ENCODE measurements at places on chromosomes 7 and 10.

GRCh38 chr10:117137911-117138642 lies at the start of gene VAX1:
Gene VAX1, minus strand, starts transcription at chr10:117138270. Its CDS starts 214 bp downstream, at chr10:117138056.
- no peak for DNase-seq

- DNase-seq = no peak
These were observed 218.8 kb downstream of the PHF14 start for GRCh38 chr7:11192506-11192905.

GRCh38 chr7:143225047-143225446 lies 3.2 kb downstream of the TAS2R40 start:
- no peak for DNase-seq

DNA sequence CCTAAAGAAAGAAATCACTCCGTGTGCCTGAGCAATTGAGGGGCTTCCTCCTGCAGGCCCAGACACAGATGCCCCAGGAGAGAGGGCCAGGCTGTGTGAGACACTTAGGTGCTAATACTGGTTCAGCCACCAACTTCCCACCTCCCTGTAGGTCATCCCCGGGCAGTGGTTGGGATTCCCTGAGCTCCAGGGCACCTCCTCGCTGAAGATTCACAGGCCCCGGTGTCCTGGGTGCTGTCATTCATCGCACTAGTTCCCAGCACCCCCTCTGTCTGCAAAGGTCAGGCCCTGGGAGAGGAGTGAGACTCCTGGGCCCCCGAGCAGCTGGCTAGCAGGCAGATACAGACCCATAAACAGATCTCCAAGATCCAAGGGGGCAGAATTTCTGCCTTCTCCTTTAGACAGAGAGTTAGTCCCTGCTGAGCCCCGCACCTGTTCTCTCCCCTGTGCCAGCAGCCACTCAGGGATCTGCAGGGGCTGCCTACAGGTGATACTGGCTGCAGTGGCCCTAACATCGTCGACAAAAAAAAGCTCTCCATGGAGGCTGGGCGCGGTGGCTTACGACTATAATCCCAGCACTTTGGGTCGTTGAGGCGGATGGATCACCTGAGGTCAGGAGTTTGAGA lies 38.2 kb upstream of the GTF2I start:
- no peak for DNase-seq

GRCh38 chr10:103850572-103850895 lies 4.8 kb downstream of the SH3PXD2A start:
- DNase-seq = no peak

DNA sequence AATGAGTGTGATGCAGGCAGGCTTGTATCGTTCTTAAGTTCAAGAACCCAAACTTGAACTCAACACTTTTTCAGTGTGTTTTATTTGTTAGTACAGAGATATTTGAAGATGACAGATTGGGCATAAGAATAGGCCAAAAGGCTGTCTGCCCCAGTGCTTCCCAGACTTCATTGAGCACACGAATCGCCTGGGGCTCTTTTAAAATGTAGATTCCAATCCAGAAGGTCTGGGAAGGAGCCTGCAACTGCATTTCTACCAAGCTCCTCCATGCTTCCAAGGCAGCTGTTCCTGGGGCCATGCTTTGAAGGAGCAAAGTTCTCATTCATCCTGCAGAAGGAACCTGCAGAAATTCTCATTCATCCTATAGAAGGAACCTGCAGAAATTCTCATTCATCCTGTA lies 114.5 kb upstream of the INSYN2A start:
- no peak for DNase-seq

- DNase-seq = peak; percentile 65
These were observed 171.1 kb downstream of the GRM3 start for GRCh38 chr7:86814661-86815379.

DNA sequence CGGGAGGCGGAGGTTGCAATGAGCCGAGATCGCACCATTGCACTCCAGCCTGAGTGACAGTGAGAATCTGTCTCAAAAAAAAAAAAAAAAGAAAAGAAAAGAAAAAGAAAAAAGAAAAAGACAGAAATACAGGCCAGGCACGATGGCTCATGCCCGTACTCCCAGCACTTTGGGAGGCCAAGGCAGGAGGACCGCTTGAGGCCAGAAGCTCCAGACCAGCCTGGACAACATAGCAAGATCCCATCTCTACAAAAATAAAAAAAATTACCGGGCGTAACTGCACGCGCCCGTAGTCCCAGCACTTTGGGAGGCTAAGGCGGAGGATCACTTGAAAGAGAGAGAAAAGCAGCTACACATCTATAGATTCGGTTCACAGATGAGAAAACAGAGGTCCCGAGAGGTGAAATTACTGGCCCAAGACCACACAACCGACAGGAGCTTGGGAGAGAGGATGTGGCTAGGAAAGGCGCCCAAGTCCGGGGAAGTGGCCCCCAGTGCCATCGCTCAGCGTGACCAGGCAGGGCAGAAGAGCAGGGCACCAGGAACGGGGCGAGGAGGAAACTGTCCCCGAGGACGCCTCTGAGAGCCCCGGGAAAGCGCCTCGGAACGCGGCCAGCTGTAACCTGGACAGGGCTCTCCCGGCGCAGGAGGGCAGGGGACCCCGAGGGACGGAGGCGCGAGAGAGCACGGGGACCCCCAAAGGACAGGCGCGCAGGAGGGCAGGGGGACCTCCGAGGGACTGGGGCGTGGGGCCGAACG lies 612 bp downstream of the SNX8 start:
- peak; percentile 15 for DNase-seq

GRCh38 chr10:72043016-72043834 lies 45.1 kb downstream of the SPOCK2 start:
- no peak for DNase-seq

- DNase-seq = no peak
These were observed 137.3 kb downstream of the VTI1A start for GRCh38 chr10:112584276-112584675.

- no peak for DNase-seq
These were observed 20.7 kb upstream of the TECTB start for GRCh38 chr10:112262546-112262945.

- DNase-seq = no peak
These were observed 27.2 kb downstream of the EBF3 start for GRCh38 chr10:129936923-129937300.

DNA sequence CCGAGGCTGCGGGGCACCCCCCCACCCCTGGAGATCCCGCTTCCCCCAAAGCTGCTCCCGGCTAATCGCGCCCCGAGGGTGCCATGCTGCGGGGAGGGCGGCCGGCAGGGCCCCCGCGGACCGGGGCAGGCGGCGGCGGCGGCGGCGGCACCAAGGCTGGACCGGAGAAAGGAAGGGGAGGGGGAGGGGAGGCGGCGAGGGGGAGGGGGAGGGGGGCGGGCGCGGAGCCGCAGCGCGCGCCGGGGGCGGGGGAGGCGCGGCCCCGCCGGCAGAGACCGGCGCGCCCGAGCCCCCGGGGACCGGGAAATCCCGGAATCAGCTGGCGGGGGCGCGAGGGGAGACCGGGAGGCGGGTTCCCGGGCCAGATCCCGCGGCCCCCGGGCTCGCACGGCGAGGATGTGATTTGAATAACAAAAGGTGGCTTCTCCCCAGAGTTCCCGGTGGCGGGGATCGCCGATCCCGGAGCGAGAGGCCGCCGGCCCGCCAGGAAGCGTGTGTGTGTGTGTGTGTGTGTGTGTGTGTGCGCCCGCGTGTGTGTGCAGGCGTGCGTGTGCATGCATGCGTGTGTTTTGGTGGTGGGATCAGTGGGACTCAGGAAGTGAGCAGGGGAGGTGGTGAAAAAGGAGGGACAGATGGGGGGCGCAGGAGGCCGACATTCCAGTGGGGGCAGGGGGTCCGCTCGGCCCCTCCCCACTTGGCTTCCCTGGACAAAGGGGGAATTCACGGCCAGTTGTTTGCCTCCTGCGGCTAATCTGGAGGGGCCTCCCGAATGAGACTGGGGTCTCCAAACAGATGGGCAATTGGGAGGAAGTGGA lies 99.5 kb downstream of the HIP1 start:
- DNase-seq = peak; percentile 45

DNA sequence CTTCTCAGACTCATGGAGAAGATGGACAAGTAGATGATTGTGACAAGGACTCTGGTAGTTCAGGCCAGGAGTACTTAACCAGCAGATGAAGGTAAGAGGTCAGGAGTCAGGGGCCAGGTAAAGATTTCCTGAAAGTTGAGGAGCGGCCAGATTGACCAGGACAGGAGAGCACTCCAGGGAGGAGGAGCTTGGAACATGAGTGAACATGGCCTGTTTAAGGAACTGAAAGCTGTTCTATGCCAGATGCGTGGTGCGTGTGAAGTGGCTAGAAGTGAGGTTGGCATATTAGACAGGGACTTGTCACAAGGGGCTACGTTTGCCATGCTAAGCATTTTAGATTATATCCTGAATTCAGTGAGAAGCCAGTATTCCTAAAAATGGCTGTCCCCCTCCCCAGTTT lies 157.2 kb downstream of the WNT2 start:
- DNase-seq = no peak

GRCh38 chr7:1638215-1638661 lies 31.8 kb upstream of the ELFN1 start:
- no peak for DNase-seq

DNA sequence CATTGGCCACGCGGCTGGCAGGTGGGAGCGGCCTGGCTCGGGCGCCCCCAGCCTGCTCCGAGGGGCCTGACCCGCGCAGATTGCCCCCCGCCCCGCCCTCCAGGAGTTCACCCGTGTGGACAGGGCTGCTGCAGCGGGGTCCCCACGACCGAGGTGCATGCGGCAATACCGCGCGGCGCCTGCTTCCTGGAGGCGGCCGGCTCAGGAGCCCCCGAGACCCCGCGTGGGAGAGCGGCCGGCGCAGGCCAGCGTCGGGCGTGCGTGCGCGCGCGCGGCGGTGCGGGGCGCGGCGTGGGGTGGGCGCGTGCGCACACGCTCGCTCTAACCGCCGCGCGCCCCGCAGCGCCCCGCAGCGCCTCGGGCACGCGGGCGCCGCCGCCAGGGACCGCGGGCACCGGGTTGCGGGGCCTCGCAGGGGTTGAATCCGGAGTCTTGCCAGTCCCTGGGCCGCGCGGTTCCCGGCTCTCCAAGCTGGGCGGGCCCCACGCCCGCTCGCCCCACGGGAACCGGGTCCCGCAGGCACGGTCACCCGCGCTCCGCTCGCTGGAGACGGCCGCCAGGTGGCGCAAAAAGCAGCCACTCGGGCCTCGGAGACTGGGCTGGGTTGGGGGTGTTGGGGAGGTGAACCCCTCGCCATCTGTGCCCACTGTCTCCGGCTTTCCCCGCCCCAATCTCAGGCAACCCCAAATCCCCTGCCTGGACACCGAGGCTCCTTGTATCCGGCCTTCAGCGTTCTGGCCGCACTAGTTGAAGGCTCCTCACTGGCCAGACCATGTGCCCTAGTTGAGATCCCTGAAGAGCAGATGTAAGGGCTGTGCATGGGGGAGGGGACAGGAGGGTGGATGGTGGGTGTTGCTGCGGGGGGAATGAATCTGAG lies 1.3 kb upstream of the ACHE start:
- DNase-seq = peak; percentile 57

DNA sequence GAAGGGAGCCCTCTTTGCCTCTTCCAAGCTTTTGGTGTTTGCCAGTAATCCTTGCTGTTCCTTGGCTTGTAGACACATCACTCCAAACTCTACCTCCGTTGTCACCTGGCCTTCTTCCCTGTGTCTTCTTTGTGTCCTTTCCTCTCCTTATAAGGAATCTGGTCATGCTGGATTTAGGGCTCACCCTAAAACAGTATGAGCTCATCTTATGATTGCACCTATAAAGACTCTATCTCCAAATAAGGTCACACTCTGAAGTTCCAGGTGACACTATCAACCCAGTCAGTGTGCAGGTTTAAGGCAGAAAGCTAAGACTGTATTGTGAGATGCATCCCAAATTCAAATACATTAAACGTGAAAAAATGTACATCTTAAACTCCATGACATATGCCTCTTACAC lies 49.0 kb upstream of the ZRANB1 start:
- no peak for DNase-seq

- no peak for DNase-seq
These were observed 25.0 kb downstream of the GPER1 start for GRCh38 chr7:1112625-1113547.

GRCh38 chr10:22753786-22754185 lies 39.4 kb upstream of the PIP4K2A start:
- DNase-seq = no peak

GRCh38 chr10:71899665-71900412 lies 48.8 kb upstream of the PSAP start:
- DNase-seq = no peak

DNA sequence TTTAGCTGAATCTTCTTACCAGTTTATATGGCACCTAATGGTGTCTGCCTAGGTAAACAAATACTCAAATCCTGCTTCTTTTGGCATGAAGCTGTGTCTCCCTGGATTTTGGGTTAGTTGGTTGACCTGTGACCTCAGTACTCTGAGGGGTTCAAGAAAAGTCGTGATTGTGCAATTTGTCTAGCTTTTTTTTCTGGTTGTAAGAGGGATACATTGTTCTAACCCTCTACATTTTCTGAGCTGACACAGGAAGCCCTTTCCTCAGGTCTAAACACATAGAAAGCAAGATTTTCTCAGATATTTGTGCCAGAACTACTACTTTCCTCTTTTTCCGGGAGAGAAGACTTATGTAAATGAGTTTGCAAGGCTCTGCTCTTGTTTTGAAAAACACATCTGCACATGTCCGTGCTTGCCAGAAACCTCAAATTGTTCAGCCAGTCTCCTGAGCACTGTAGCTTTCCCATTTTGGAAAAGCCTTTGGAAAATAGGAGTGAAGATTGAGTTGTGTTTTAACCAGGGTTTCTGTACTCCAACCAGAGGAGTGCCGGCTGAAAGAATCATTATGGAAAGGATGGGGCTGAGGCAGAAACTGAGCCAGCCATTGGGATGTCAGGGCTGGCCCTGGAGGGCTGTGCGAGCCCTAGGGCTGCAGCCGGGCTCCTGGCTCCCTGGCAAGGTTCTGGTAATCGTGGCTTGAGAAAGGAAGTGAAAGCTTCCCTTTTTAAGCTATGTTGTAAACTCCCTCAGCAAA lies 31.3 kb upstream of the CXCL12 start:
- DNase-seq = no peak

GRCh38 chr7:39130274-39130673 lies 152.6 kb downstream of the POU6F2 start:
- peak; percentile 7 for DNase-seq

GRCh38 chr10:22491931-22492615 lies 146.8 kb downstream of the SPAG6 start:
- no peak for DNase-seq

DNA sequence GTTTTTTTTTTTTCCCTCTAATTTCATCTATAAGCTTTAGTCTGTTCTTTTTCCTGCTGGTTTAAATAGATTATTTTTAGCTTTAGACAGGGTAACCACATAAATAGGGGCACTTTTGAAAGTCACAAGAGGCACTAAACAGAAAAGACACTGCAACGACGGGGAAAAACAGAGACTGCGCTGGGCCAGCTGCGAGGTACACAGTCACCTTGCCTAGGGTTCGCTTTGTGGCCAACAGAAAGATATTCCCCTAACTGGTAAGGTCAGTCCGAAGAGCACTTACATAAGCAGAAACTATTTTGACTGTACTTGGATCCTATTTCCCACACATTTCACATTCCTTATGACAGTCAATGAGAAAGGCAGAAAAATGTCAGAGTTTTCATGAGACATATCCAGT lies 175.6 kb upstream of the PHF14 start:
- DNase-seq = no peak

DNA sequence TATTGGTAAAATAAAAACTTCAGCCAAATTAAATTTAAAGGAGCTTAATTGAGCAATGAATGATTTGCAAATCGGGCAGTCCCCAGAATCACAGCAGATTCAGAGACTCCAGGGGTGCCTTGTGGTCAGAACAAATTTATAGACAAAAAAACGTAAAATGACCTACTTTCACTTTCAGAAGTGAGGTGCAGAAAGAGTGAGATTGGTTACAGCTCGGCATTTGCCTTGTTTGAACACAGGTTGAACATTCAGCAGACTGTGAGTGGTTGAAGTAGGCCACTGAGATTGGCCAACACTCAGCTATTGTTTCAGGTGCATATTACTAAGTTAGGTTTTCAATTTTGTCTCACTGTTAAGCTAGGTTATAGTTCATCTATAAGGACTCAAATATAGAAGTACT lies 153.4 kb downstream of the BICC1 start:
- DNase-seq = peak; percentile 53

Data from OCI-M1 (cell line).